Natural killer cell (primary cell): ENCODE measurements at places on chromosomes 16 and 17.
A peak's percentile ranks its signal among the peaks of the same experiment; 100 is the strongest.

- peak; percentile 62 for DNase-seq
Observed at GRCh38 chr16:89918453-89919347, at the start of gene MC1R. Gene MC1R (plus strand): TSS chr16:89918862. CDS start chr16:89919259, 397 bp downstream.

DNA sequence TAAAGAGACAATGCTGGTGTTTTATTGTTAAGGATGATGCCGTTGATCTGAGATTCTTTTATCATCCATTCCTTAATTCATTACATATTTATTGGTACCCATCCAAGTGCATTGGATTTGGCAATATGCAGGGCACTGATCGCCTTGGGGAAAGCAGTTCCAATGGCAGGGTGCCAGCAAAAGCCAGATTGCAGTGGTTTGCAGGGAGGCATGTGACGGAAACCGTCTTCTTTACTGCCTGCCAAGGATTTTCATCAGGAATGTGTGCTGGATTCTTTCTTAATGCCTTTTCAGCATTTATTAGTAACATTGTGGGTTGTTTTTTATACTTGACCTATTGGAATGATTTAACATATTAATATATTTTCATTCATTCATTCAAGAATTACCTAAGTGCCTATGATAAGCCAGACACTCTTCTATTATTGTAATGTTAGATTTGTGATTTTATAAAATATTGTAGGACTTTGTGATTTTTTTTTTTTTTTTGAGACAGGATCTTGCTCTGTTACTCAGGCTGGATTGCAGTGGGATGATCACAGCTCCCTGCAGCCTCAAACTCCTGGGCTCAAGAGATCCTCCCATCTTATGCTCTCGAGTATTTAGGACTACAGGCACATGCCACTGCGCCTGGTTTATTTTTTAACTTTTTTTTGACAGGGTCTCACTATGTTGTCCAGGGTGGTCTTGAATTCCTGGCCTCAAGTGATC is 93.4 kb upstream of the TNRC6A start:
- DNase-seq: no peak

DNA sequence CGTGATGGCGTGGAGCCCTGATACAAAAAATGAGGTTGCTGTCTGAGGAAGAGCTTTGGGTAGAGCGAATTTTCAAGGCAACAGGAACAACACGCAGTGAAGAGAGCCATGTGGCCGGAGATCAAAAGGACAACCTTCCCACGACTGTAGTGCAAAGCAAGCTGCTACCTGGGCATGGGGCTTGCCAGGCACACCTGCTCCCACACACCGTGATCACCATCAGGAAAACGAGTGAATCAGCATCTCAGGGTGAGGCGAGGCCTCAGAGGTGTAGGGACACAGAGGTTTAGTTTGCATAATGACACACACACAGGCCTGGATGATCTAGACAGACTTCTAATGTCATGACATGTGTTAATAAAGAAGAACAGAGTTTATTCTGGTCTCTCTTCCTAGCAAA is 65.7 kb downstream of the PARN start:
- DNase-seq: no peak

DNA sequence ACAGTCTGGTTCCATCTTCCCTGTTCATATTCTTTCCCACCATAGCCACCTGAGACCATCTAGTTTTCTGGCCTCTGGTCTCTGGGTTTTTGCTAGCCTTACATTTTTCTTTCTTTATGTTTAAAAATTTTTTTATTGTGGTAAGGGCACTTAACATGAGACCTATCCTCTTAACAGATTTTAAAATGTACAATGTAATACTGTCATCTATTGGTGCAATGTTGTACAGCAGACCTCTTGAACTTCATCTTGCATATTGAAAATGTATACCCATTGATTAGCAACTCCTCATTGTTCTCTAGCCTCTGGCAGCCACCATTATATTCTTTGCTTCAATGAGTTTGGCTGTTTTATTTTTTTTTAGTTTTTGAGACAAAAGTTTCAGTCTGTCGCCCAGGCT is 39.2 kb downstream of the ITGAM start:
- DNase-seq: no peak

DNA sequence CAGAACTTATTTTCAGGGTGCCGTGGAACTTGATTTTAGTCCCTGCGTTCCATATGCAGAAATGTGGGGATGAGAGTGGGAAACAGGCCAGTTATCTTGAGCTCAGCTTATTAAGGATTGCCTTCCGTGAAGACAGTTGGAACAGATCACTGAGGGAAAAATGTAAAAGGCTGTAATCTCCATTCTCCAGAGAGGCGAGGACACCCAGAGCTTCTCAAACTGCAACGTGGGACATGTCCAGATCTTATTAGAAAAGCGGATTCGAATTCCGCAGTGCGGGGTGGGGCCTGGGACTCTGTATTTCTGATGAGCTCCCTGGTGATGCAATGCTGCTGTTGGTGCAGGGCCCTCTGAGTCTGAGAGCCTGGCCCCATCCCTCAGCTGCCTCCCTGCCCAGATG is 185.6 kb upstream of the CIBAR2 start:
- DNase-seq: no peak

DNA sequence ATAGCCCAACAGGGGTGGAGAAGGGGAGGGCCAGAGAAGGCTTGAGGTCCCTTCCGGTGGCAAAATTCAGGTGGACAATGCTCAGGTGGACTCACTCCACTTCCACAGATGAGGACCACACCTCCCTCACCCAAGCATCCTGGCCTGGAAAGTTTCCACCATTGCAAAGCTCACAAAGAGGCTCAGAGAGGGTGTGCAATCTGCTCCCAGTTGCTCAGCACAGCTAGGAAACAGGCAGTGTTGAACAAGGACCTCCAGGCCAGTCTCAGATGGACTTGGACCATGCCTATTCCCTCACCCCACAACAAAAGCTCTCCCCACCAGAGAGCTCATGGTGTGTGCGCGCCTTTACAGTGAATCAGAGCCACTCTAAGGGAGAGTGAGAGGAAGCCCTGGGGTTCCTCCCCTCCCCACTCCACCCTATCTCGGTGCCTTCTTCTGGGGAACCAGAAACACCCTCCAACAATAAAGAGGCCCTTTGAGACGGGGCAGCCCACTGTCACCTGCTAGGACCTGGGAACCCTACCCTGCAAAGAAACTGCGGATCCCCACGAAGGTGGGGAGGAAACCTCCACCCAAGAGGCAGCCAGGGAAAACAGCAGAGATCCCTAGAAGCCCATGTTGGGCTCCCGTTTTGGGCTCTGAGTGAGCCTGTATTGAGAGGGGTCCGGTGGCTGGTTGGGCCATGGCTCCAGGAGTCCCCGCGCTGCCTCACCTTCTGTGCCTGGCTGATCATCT is 1.6 kb downstream of the FAM83G start:
- peak; percentile 37 for DNase-seq

DNA sequence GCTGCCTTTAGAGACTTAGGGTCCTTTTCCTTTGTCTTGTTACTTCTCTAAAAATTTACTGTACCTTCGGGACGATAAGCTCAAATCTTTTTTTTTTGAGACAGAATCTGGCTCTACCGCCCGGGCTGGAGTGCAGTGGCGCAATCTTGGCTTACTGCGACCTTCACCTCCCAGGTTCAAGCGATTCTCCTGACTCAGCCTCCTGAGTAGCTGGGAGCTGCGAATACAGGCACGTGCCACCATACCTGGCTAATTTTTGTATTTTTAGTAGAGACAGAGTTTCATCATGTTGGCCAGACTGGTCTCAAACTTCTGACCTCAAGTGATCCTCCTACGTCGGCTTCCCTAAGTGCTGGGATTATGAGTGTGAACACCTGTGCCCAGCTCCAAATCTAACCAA is 7.4 kb downstream of the RAD51C start:
- DNase-seq: no peak

DNA sequence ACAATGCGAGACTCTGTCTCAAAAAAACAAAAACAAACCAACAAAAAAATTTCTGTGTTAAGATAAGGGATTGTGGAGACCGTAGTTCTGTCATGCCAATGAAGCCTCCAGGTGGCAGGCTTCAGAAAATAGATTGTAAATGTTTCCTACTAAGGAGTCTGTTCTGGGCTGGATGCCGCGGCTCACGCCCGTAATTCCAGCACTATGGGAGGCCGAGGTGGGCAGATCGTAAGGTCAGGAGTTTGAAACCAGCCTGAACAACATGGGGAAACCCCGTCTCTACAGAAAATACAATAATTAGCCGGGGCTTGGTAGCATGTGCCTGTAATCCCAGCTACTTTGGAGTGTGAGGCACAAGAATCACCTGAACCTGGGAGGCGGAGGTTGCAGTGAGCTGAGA is 4.4 kb upstream of the SNX29 start:
- DNase-seq: no peak

DNA sequence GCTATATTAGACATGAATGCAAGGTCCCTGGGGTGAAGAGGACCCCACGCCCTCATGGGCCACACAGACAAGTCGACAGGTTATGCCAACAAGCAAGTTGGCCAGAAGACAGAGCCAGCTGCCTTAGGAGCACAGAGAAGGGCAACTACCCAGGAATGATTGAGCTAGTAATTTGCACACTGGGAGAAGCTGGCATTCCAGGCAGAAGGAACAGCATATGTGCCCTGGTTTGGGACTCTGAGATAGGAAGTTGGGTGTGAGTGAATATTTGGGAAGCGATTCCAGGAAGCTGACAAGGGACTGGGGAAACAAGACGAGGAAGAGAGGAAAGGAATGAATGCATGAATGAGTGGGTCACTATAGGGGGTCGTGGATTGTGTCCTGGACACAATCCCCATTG is 203.7 kb upstream of the CDH5 start:
- DNase-seq: no peak
